ENCODE measurements at places on chromosomes 6 and 20. TPM values are rescaled to one million over a fixed set of nuclear protein-coding genes. Genes with fewer than 3 reads are reported as not detected.

JPH2 gene
- 0.37 TPM for total RNA-seq

IL17F gene
- not detected for total RNA-seq

FAM217A gene
- total RNA-seq: not detected

WFDC10B gene
- not detected for total RNA-seq

CCND3 gene
- total RNA-seq: 28.5 TPM

ELOVL4 gene
- 2.8 TPM for total RNA-seq

PIM1 gene
- total RNA-seq: 3.7 TPM

Measured in aortic smooth muscle cell (primary cell).